Smooth muscle cell of bladder (primary cell): ENCODE measurements at places on chromosomes 11 and 22. TPM values are rescaled to one million over a fixed set of nuclear protein-coding genes. Genes with fewer than 3 reads are reported as not detected.

Gene VSIG10L2
- total RNA-seq = 0.14 TPM in 1 of 2 replicates, not detected in the other

Gene NAGA
- 37.3 and 39.1 TPM in 2 replicates for total RNA-seq

Gene MRGPRX3
- not detected in 2 replicates for total RNA-seq

Gene LARGE2
- 0.09 TPM in 1 of 2 replicates, not detected in the other for total RNA-seq

Gene CNGA4
- under 0.01 and 0.09 TPM in 2 replicates for total RNA-seq

Gene MLC1
- total RNA-seq = 0.65 and 3.1 TPM in 2 replicates

Gene RTN4RL2
- total RNA-seq = 0.09 TPM in 1 of 2 replicates, not detected in the other

Gene LRRC4C
- total RNA-seq = 0.09 and 0.14 TPM in 2 replicates
